NCI-H1092 treated with DMSO at 0.1 percent for 48 hours (cell line): ENCODE measurements at places on chromosomes 4 and X.

- no peak for DNase-seq
These were observed 42.0 kb downstream of the CENPE start for GRCh38 chr4:103156106-103156505.

GRCh38 chrX:72609313-72609712, 36.7 kb upstream of the HDAC8 start:
- no peak for DNase-seq

DNA sequence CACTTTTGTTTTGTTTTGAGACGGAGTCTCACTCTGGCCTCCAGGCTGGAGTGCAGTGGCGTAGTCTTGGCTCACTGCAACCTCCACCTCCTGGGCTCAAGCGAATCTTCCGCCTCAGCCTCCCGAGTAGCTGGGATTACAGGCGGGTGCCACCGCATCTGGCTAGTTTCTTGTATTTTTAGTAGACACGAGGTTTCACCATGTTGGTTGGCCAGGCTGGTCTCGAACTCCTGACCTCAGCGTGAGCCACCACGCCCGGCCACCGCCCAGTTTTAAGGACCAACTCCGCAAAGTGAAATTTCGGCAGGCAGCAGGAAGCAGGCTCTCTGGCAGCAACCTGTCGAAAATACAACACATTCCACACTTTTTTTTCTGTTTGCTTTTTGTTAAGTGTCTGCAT, 13.4 kb downstream of the DHRSX start:
- DNase-seq = no peak

- DNase-seq = no peak
These were observed 239.6 kb downstream of the PARM1 start for GRCh38 chr4:75172551-75172950.

DNA sequence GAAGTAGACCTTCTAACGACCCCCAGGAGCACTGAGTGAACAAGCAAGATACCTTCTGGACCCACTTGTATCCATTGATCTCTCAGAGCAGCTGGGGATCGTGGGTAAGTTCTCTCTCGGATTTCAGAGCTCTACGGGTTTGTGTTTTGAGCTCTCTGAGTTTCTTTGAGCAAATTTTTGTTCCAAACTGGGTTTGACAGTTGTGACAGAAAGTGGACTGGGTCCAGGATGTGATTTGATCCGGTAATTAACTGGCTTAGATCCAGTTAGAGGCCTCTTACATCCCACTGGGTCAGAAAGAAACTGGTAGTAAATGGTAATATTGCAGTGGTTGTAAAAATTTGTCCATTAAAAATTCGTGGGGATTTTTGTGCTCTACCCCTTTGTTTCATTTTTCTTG, 459.2 kb downstream of the INPP4B start:
- DNase-seq = no peak

DNA sequence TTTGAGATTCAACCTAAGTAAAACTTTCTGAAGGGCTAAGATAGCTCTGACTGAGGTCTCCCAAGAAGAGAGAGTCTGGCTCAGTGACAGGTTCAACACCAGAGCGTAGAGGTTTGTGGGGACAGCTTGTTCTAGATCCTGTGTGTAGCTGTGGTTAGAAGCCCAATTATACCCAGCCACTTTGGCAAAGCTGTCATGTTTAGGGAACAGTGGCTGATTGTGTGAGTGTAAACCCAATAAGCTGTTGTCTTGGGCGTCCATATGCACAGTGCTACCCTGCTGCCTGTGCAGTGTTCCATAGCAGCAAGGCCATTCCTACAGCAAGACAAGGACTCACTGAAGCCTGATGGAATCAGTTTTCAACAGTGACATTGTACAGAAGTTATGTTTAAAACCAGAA, 11.2 kb upstream of the SCRG1 start:
- DNase-seq = no peak

DNA sequence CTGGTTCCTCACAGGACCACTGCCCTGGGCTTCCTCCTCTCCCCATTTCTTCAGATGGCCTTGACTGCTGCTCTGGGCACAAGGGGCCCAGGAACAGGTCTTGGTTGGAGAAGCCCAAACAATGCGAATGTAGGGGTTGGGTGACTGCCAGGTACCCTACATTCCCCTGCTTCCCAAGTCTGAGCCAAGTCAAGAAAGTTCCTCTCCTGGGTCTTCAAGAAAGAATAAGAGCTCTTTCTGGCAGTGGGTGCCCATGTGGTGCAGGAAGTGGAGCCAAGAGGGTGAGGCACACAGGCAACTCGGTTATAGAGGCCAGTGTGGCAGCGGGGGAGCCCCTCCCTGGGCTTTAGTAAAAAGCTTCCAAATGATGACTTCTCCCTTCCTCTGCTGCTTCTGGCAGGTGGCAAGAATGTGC, 2.7 kb downstream of the SLC34A2 start:
- no peak for DNase-seq

DNA sequence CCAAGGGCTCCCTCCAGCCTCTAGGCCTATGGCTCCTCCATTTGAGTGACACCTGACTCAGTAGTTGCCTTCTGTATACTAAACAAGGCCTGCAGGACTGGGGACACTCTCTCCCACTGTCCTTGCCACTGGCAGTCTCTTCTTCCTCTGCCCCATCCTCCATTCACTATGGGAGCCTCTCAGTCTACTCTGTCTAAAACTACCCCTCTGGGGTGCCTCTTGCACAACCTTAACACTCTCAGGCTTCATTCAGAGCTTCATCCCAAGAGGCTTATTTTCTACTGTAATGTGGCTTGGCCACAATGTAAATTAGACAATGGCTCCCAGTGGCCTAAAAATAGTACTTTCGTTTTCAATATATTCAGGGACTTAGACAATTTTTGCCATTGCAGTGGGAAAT, 133.0 kb downstream of the ZC4H2 start:
- no peak for DNase-seq

GRCh38 chrX:140572724-140573123, 67.9 kb upstream of the SOX3 start:
- DNase-seq = no peak

- DNase-seq = no peak
These were observed 53.8 kb upstream of the SORCS2 start for GRCh38 chr4:7138223-7139166.

DNA sequence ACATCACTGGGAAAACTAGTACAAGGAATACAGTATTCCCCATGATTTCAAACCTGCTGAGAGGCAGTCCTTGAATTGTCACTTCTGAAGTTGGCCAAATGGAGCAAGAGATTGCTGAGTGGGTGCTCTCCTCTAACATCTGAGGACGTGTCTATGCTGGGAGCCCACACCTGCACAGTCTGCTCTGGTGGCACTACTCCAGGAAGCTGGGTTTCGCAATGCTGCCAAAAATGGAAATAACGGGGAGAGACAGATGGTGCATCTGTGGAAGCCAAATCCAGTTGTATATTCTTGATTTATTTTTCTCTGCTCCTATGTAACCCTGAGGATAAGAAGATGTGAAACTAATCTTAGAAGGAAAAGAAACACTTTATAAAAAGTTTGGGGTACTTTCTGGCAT, 240.1 kb upstream of the CTSO start:
- DNase-seq = peak; percentile 65

DNA sequence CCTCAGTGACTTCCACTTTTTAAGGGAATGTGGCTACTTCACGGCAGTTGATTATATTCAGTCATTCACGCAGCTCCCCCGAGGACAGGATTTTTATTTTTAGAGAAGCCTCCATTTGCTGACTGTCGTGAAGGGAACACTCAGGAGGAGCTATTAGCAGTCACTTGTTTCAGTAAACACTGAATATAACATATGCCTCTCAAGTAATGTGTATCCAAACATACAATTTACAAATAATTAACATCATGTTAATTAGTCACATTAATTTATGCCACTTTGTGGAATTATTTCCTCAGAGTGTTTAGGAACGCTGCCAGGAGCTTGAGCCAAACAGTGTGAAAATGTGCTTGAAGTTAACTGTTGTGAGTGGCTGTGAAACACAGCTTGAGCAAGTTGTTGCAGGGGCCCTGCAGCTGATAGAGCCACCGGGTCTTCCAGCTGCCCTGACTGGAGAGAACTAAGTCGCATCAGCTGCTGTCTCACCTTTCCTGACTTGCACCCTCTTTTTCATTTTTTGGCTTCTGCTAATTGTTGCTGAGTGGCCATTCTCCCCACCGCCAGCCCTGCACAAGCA, 245.6 kb downstream of the LDB2 start:
- DNase-seq = no peak

- DNase-seq = no peak
These were observed 18.2 kb downstream of the ELF4 start for GRCh38 chrX:130091980-130092522.

GRCh38 chr4:149723065-149723464, 92.6 kb downstream of the IQCM start:
- no peak for DNase-seq

DNA sequence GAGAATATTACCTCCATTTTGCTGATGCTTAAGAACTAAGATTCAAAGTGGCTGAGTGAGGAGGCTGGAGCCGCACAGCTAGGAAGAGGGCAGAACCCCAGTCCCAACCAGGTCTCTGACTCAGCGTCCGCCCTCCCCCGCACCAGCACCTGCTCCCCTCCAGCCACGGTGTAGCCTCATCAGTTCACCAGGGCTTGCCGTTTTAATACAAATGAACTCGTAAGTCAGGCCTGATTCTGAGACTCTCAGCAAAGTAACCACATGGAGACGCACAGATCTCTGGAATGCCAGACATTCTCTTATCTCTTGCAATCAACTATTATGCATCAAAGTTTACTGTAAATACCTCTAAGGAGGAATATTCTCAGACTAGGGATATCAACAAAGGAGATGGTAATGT, 52.4 kb downstream of the ENPP6 start:
- DNase-seq = no peak

DNA sequence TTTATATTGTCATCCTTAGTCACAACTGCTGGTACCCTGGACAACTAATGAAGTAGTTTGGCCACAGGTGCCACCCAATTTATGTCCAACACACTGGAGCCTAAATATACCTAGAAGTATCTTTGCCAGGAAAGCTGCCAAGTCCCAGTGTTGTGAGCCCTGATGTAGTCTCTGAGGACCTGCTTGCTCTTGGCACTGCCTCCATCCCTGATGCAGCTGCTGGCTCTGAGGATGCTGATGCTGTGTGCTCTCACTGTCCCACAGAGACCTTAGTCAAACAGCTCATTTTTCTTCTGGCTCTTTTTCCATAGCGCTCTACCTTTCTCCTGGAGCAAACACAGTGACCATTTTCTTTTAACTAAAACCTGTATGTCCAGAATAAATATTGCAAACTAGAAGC, 1535.4 kb upstream of the ADGRL3 start:
- DNase-seq = peak; percentile 94

GRCh38 chr4:123777373-123777772, 380.8 kb downstream of the SPRY1 start:
- no peak for DNase-seq

- no peak for DNase-seq
These were observed 73.1 kb downstream of the ADGRL3 start for GRCh38 chr4:61273233-61273632.

- peak; percentile 70 for DNase-seq
These were observed 373 bp downstream of the ELOVL6 start for GRCh38 chr4:110198049-110198434.

- no peak for DNase-seq
These were observed 103.9 kb downstream of the USP9X start for GRCh38 chrX:41189156-41189555.

- DNase-seq = no peak
These were observed 14.1 kb downstream of the CXCL1 start for GRCh38 chr4:73883306-73883705.

- no peak for DNase-seq
These were observed 105.2 kb downstream of the PHOX2B start for GRCh38 chr4:41643331-41643730.

- no peak for DNase-seq
These were observed 163.2 kb downstream of the RELL1 start for GRCh38 chr4:37522996-37523395.

GRCh38 chr4:76674983-76675382, 223.0 kb downstream of the SOWAHB start:
- DNase-seq = no peak

GRCh38 chr4:117699595-117699994, 334.7 kb upstream of the NDST3 start:
- DNase-seq = no peak

DNA sequence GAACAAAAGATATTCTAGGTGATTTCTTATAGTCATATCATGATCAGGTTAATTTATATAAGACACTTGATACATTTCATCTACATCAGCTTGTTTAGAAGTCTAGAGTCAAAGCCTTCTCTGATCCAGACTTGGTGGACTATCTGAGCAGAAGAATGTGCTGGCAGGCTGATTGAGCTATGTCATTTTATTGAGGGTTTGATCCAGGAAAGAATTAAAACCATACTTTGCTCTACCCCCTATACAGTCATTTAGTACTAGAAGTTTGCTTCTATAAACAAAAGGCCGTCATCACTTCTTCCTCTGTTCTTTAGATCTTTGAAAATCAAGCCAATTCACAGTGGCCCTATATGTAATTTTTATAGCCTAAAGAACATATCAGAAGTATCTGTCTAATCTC, 173.1 kb upstream of the PITX2 start:
- no peak for DNase-seq

DNA sequence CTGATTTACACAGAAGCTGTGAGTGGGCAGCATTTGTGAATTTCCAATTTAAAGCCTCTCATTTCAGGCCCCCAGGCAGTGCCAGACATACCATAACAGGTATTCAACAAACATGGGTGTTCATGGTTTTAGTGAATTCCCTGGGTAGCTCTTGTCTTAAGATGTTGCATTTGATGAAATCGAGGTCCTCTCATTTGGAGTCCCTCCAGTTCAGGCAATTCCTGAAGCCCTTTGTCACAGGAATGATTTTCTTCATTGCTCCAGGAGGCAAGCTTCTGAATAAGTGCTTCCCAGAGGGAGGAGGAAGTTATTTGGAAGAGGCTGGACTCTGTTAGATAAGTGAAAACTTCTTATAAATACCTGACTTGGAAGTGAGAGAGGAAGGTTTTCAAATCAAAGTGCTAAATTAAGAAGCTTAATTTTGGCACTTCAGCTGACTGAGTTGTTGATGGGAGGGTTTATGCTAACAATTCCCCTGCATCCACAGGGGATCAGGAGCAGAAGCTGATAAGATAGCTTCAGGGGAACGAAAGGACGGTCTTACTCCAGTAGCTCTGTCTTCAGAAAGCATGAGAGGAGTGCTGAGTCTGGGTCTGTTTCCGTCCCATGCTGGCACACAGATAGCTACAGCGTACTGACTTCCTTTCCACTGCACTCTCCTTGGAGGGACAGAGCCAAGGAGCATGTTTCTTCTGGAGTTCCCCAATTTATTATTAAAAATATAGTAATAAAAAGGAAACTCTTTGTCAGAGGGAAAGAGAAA, 543.1 kb downstream of the GBA3 start:
- DNase-seq = no peak

GRCh38 chr4:177802661-177803060, 360.4 kb upstream of the AGA start:
- no peak for DNase-seq

DNA sequence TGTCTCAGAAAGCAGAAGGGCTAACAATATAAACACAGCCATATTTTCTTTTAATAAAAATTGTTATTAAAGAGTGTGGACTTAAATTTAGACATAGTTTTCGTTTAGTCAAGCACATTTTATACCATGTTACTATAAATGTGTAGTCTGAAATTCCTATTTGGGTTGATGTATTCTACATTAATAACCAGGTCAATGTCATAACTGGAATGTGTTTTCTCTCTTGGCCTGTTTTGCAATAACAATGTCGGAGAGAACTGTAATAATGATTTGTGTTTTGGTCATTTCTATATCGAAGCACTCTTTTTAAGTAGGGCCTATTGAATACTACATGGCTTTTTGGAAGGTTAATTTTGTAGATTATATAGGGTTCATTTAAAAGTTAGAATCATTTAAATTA, 5.5 kb downstream of the USO1 start:
- no peak for DNase-seq

GRCh38 chr4:5968246-5968645, 50.0 kb downstream of the C4orf50 start:
- DNase-seq = no peak
